GDM1 (cell line): ENCODE measurements at places on chromosomes 2 and 18.

DNA sequence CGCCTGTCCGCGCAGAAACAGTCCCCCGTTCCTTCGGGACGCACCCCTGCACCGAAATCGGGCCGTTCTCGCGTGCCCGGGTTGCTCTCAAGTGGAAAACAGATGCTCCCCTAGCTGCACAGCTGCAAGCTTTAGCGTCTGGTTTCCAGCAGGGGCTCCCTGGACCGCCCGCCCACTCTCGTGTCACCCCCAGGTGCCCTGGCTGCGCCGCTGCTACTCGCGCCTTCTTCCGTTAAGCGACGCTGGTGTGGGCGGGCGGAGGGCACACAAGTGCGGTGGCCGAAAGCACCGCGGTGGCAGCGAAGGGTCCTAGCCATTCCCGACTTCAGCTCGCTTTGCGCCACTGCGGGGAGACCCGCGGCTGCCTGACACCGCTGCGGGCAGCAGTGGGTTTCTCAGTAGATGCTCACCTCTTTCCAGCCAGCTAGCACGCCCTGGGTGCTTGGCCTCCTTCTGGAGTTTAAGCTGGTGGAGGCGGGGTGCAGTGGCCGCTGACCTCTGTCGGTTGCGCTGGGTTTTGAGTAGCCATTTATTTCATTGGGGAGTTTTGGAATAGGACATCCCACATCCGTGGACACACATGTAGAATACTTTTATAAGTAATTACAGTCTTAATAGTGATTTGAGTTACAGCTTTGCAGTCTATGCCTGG, 806 bp downstream of the ZNF407 start:
- DNase-seq = peak; percentile 53

GRCh38 chr2:79131687-79132086, 11.4 kb downstream of the REG1A start:
- no peak for DNase-seq

- no peak for DNase-seq
Observed at GRCh38 chr18:45275367-45276113, 339.7 kb upstream of the SLC14A2 start.

DNA sequence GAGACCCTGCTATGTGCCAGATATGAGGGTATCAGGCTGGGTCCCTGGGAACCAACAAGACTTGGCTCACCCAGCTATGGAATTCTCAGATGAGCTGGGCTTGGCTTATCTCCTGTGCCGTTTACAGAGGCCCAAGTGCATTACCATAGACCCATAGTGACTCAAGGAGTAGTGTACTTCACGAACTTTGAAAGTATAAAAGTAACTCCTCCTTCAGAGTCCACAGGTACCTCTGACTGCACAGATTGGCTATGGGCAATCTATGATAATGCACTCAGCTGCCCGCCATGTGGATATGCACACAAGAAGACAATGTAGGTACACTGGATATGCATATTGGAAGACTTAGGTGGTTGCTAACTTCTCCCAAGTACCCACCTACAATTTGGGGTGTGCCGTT, 78.4 kb downstream of the QPCT start:
- DNase-seq = no peak

GRCh38 chr2:25684577-25685473, 11.4 kb upstream of the DTNB start:
- no peak for DNase-seq

DNA sequence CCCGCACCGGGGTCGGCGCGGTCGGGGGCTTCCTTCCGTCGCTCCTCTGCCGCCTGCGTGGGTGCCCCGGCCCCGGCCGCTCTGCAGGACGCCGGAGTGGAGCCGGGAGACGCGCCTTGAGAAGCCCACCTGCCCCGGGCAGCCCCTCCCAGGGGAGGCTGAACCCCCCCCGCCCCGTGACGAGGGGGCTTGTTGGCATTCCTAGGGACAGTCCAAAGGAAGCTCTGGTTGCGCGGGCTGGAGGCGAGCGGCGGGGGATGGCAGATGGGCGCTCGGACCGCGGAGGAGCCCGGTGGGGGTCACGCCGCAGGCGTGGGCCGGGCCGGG, 133.5 kb upstream of the MGAT5 start:
- DNase-seq = no peak

DNA sequence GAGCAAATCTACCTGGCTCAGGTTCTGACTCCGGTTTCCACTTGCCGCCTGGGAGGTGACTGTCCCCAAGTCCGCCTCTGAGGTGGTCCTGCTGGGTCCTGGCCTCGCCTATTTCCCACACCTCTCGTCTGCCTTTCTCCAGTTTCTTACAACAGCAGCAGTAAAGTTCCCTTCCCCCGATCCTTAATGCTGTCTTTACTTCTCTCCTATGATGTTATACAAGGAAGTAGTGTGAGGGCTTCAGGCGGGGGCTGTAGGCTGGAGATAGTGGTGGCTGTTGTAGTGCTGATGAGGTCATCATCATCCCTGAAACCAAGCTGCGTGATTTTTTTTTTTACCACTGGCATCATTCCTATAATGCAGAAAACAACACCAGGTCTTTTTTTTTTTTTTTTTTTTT, 18.9 kb downstream of the TGIF1 start:
- peak; percentile 38 for DNase-seq

DNA sequence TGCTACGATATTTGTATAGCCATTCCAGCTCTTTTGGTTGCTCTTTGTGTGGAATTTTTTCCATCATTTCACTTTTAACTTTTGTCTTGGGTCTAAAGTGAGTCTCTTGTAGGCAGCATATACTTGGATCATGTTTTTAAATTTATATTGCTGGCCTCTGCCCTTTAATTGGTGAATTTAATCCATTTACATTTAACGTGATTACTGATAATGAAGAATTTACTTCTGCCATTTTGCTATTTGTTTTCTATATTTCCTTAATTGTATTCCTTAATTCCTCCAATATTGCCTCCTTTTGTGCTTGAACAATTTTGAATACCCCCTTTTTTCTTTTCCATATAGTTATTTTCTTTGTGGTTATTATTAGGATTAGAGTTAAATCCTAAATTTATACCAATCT, 21.0 kb upstream of the ADNP2 start:
- DNase-seq = no peak

DNA sequence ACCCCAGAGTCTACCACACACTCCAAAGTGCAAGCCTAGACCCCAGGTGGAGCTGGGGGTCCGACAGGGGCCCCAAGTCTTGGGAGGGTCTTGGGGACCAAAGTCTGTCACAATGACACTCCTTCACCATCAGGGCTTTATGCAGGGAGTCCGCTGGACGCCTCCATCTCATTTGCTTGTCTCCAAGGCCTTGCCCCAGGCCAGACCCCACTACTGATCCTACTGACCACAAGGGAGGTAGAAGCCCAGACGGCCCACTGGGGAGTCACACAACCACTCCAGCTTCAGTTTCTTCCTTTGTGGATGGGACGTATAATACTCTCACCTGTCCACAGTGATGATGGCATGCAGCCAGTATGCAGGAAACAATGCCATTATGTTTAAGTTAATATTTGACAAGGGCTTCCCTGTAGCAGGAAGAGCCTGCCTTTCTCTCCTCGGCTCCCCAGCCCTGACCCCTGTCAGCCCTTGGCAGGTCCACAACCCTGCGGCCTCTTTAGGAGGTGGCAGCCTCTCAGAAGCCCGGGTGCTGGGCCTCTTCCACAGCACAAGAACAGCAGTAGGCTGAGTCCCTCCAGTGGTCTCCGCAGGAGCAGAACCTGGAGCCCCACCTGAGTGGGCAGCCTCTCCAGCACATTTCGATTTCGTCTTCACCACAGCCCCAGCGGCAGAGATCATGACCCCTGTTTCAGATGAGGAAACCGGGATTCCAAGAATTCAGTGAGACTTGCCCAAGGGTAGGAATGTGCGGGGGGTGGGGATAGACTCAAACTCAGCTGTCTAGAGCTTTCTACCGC, 6.5 kb downstream of the BIN1 start:
- no peak for DNase-seq

GRCh38 chr2:48601349-48601748, 16.3 kb upstream of the GTF2A1L start:
- no peak for DNase-seq
